ENCODE measurements at places on chromosomes 4 and X.

GRCh38 chrX:19602866-19603622 is 87.7 kb upstream of the MAP3K15 start:
- DNase-seq: no peak

DNA sequence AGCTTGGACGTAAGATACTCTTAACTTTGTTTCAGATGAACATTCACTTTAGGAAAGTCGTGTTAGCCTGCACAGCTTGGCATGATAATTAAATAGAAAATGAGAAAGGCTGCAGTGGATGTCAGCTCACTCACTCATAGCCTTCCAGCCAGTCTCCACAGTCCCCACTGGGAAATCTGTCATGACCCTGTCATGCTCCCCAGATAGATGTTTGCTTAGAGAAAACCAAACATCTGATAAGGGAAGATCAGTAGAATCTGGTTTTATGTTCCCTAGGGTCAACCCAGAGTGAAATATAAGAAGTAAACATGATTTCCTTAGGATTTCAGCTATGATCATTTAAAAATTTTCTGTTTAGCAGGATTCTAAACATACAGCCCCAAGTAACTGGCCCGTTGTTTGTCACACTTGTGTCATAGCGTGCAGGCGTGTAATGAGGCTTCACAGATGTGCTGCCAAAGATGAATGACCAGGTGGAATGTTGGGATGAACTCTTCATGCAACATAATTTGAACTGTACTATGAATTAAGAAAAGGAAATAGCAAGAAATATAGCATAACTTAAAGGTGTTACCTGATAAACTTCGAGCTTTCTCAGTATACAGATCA is 180.1 kb downstream of the BANK1 start:
- DNase-seq: no peak

- no peak for DNase-seq
These were observed 412.2 kb upstream of the ARX start for GRCh38 chrX:25427873-25428555.

- no peak for DNase-seq
These were observed 27.5 kb upstream of the ABCG2 start for GRCh38 chr4:88185906-88186305.

DNA sequence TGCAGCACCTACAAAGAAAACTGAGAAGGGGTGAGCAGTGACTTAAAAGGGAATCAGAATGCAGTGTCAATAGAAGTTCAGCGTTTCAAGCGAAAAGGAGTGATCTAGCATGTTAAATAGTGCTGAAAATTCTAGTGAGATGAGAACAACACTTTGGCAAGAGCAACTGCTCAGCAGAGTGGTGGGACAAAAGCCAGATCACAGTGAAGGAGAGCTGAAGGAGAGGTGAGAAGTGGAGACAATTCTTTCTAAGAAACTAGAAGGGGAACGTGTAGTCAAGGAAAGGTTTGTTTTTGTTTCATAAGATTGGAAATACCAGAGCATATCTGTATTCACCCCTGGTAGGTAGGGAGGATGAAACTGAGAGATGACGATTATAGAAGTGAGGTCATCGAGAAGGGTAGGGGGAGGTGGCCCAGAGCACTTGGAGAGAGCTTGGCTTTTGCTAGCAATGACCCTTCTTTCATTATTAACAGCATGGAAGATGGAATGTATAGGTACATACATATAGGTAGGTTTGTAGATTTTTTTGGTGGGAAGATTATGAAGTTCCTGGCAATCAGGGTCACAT is 33.7 kb downstream of the SRPX2 start:
- DNase-seq: no peak
